Pons (tissue), 1 donor: ENCODE measurements at places on chromosomes 13 and 19.

DNA sequence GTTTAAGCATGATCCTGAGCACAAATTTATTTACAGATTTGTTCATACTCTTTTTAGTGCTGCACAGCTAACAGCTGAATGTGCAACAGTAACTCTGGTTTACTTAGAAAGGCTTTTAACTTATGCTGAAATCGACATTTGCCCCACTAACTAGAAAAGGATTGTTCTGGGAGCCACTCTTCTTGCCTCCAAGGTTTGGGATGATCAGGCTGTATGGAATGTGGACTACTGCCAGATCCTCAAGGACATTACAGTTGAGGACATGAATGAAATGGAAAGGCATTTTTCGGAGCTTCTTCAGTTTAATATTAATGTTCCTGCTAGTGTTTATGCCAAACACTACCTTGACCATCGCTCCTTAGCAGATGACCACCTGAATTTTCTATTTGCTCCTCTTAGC, 16.0 kb downstream of the ZNF100 start:
- DNase-seq, result no peak

DNA sequence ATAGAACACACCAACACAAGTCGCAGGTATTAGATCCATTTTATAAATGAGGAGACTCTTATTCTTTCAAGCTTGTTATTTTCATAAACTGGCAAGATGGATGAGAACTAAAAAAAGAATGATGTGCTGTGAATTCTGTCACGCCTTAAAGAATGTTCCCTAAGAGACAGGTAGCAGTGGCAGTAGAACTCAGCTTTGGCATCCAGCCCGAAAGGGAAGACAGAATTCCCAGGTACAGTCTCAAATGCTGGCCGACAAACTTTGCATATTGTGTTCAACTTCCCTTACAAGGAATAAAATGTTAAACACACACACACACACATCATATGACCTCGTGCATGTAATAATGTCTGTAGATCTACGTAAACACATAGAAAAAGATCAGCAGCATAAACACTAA, 3.2 kb downstream of the TMEM272 start:
- no peak for DNase-seq

- no peak for DNase-seq
Measured at GRCh38 chr13:42453091-42453645, 120.8 kb upstream of the TNFSF11 start.

DNA sequence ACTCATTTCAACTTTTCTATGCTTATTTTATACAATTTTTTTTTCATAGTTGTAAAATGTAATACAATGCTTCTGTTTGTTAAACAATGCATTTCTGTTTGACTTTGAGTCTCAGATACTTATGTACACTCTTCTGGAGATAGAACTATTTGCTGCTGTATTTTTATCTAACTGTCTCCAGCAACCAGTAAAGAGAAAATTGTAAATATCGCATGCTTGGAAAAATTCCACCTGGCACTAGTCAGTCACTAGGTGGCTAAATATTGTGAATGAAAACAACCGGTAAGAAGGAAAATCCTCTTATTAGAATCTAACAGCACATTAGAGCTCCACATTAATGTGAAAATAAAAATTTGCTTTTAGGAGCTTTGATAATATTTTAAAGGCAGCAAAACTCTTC, 876.5 kb downstream of the PCDH9 start:
- DNase-seq, result no peak

- no peak for DNase-seq
Measured at GRCh38 chr13:74835579-74835978, 646.4 kb downstream of the TBC1D4 start.

GRCh38 chr19:51131780-51132680, 7.3 kb downstream of the SIGLEC9 start:
- DNase-seq, result peak; percentile 50

DNA sequence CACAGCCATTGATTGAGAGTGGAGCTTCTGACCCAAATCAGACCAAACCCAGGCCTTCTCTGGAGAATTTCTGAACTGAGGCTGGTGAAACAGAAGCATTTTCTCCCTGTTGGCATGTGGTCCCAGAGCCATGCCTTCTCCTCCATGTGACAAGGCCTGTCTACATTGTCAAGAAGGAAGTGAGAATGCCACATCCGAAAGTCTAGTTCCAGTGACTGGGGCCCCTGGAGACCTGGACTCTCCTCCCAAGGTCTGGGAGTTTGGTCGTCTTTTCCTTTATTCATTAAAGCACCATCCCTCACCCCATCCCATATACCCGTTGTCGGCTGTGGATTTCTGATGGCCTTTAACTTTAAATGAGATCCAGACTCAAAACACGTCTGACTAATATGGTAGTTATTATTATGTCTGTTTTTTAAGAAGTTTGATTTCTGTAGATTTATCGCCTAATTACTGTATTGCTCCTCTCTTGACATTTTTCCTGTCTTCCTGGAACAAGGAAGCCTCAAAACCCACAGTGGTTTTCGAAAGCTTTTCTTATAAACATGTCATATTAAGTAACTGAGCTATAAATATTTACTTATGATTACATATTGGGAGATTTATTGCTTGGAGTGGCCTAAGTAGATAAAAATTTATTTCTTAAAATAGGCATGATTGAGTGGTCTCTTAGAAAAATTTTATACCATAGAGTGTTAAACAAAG, 128.3 kb upstream of the FRY start:
- no peak for DNase-seq

DNA sequence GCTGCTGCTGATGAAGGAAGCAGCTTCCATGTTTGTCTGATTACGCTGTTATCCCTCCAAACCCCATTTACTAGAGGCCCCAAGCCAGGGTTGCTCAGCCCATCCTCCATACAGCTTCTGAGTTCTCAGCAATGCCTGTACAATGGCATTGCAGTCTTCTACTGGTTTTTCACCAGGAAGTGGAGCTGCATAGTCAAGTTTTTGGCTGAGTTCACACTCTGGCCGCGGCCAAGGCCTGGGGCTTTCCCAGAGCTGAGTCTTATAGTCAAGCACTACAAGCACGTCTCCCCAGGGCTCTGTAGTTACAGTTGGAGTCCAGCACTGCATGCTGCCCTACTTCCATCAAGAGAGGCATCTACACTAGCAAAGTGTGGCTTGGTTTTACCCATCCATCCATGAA, 182.5 kb downstream of the POU4F1 start:
- no peak for DNase-seq

DNA sequence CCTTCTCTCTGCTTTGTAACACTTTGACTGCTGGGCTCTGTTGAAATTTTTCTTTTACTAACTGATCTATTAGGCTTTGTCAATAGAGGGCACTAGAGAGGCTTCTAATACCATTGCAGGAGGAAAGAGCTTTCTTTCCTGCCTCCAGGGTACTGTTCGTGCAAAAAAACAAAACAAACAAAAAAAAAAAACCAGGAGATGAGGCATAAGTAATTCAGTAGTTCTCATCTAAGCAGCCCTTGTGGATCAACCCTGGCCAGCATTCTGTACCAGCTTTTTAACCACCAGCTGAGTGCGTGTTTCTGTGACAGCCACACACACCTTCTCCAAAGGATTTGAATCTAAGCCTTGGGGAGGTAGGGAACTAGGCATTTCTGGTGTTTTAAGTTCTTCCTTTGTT, 1707.6 kb upstream of the SLC10A2 start:
- peak; percentile 44 for DNase-seq

DNA sequence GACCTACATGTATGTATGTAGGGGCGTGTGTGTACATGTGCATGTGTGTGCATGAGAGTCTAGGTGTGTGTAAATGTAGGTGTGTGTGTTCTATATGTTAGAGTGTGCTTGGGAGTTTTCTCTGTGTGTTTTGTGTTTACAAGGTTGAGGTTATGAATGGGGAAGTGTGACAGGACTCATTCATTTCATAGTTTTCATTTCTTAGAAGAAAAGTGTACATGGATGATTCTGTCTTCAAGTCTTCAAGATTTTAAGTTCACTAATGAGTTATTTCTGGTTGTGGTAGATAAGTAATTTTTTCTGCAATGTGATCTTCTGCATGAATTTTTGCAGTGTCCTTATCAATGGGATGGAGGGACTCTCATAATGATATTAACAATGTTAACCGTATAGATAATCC, 118.2 kb upstream of the SLC10A2 start:
- no peak for DNase-seq

- no peak for DNase-seq
Measured at GRCh38 chr19:41577144-41577830, 1.3 kb downstream of the CEACAM21 start.

- no peak for DNase-seq
Measured at GRCh38 chr19:3670796-3671679, 29.2 kb downstream of the PIP5K1C start.

DNA sequence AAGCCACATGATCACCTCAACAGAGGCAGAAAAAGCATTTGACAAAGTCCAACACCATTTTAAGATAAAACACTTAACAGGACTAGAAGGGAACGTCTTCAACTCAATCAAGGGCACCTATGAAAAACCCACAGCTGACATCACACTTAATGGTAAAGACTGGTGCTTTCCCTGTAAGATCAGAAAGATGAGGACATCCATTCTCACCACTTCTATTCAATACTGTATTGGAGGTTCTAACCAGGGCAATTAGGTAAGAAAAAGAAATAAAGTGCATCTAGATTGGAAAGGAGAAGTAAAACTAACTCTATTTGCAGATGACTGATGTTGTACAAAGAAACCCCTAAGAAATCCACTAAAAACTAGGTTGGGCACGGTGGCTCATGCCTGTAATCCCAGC, 11.2 kb upstream of the AKAP8 start:
- no peak for DNase-seq

GRCh38 chr13:105089858-105090643, 1445.4 kb downstream of the EFNB2 start:
- DNase-seq, result no peak
